NCI-H446 (cell line): ENCODE measurements at places on chromosomes 16 and 17.

DNA sequence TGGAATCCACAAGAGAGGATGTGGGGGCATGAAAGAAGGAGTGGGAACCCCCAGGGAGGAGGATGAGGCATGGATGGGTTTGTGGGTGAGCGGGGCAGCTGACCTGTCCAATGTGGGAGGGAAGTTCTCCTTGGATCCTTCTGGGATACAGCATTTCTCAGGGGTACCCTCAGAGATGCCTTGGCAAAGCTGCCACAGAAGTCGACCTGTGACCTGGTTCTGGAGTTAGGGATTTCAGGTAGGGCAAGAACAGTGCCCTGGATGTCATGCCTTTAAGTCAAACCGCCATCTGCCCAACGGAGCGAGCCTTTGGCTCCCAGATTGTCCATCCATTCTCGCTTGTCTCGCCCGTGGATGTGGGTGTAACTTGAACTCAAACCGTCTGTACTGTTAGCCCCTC, 30.0 kb downstream of the WSCD1 start:
- no peak for DNase-seq

DNA sequence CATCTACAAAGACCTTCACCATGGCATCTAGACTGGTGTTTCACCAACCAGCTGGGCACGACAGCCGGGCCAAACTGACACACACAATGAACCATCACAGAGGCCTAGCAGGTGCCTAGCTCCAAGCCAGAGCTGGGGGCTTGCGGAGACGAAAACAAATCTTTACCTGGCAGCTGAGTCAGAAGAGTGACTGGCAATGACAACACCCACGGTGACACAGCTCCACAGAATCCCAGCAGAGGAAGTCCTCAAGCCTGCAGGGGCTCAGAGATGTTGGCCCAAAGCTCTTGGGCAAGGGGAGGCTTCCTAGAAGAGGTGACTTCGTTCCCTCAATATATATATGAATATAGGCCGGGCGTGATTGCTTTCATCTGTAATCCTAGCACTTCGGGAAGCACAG, 5.1 kb downstream of the MMP25 start:
- DNase-seq = no peak

DNA sequence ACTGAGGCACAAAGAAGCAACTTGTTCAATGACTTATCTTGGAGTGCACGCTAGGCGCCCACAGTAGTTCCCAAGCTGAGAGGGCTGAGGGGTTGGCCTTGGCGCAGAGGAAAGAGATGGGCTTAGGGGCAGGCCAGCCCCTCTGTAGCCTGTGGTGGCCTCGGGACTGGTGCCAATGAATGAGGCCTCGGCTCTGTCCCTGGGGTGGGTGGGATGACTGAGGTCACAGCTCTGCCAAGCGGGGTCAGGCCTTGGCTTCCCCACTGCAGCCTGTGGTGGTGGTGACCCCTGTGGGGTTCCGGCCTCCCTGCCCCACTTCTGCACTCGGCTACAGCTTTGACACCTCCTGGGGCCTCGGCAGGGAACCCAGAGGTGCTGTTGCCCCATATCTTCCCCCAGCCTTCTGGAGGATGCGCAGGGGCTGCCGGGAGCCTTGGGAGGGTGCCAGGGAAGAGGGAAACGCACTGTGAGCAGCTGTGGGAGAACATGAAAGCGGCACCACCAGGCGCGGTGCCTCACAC, 46.0 kb downstream of the BEAN1 start:
- DNase-seq = no peak

DNA sequence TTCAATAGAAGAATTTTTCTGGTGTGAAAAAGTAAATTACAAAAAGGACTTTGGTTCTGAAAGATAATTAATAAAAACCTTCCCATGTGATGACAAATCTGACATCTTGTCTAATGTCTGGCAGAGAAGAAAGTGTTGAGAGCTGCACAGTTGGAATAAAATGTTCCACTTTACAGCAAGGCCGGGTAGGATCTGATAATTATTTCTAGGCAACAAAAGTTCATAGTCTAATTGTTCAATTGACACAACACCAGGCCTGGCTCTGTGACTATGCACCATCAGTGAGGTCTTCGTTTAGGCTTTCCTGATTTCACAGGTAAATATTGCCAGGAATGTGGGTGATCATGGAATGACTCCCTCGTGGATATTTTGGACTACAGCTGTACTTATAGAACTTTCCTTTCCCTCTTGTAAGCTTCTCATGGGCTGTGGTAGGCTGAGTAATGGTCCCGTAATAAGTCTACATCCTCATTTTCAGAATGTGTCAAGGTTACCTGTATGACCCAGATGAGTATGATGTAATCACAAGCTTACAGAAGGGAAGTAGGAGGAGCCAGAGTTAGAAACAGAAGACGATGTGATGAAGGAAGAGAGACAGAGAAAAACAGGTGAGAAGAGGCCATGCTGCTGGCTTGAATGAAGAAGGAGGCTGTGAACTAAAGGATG, 217.0 kb downstream of the CDH13 start:
- DNase-seq = no peak

GRCh38 chr17:14014657-14015056, 54.6 kb upstream of the COX10 start:
- no peak for DNase-seq

- DNase-seq = no peak
Observed at GRCh38 chr17:73742948-73743381, 98.7 kb upstream of the SDK2 start.

- no peak for DNase-seq
Observed at GRCh38 chr16:48271728-48272127, 24.4 kb upstream of the ABCC11 start.

DNA sequence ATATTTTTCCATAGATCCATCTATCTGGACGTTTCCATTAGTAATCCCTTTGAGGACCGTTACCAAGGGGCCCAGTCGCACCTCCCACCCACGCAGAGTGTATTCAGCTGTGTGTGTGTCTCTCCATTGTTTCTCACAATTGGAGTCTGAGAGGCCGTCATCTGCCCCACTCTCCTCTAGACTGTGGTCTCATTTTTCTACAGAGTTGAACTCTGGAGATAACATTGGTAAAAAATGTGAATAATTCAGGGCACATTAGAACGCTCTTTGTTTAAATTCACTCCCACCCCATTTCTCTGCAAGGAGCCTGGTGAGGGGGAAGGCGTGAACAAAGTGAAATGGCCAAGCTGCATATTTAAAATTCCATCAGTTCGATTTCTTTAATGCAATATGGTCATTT, 333.1 kb upstream of the MAF start:
- no peak for DNase-seq

GRCh38 chr16:68324780-68325357, 14.1 kb downstream of the PRMT7 start:
- no peak for DNase-seq

GRCh38 chr17:43917348-43918025, 10.2 kb upstream of the MPP2 start:
- DNase-seq = peak; percentile 37

GRCh38 chr16:88780142-88781062, 4.6 kb downstream of the PIEZO1 start:
- no peak for DNase-seq

DNA sequence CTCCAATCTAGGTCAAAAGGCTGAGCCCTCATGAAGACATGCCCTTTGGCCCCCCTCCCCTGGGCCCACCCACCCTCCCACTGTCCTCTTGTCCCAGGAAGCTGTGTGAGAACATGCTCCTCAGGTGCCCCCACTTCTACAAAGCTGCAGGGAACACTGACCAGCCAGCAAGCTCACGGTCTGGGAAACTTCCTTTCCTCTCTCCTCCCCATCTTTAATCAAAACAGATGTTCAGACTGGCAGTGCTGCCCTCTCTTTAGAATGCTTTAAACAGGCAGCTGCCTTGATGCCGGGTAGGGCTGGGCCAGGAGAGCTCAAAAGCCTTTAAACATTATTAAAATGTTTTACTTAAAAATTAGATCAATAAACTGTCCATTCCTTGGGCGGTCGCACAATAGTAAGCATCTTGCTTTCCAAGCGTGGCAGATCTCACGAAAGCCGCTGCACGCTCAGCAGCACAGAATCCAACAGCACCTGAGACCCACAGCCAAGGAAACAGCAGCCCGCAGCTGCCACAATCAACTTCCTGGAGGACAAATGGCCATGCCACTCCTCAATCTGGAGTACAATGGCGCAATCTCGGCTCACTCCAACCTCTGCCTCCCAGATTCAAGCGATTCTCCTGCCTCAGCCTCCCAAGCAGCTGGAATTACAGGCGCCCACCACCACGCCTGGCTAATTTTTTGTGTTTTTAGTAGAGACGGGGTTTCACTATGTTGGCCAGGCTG, 399.2 kb downstream of the SLC39A11 start:
- no peak for DNase-seq

- no peak for DNase-seq
Observed at GRCh38 chr16:19831678-19832077, 53.0 kb downstream of the GPRC5B start.

- no peak for DNase-seq
Observed at GRCh38 chr17:59680314-59680713, 26.9 kb downstream of the PTRH2 start.

- no peak for DNase-seq
Observed at GRCh38 chr17:30378241-30378824, 394 bp upstream of the CPD start.

DNA sequence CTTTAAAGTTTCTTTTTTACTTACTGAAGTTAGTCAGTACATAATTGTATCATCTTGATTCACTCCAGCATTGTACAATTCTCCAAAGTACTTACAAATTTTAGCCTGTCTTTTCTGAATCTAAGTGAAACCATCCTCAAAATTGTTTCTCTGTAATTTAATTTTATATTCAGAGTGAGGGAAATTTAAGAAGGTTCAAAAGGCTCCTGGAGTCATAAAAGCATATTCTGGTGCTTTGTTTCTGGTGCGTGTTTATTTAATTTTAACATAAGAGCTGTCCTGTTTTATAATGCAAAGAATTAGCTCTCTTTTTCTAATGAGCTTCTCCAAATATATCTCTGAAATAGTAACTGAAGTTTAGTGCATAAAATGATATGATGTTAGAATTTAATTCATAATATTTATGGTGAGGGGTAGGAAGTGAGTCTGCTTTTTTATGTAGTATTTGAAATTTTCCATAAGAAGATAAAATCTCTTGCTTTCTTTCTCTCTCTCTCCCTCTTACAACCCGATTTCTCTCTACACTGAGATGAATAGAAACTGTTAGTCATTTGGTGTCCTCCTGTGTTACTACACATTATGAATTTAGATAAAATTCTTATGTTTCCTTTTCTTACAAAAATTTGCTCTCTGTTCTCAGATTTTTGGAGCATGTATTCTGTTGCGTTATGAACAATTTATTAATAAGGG, 339.8 kb downstream of the BCAS3 start:
- no peak for DNase-seq

- DNase-seq = no peak
Observed at GRCh38 chr16:4320571-4321137, 4.8 kb downstream of the GLIS2 start.

GRCh38 chr17:45677770-45678169, 106.3 kb upstream of the CRHR1 start:
- peak; percentile 68 for DNase-seq

GRCh38 chr16:2194852-2195321, 1.5 kb downstream of the CASKIN1 start:
- DNase-seq = peak; percentile 27

DNA sequence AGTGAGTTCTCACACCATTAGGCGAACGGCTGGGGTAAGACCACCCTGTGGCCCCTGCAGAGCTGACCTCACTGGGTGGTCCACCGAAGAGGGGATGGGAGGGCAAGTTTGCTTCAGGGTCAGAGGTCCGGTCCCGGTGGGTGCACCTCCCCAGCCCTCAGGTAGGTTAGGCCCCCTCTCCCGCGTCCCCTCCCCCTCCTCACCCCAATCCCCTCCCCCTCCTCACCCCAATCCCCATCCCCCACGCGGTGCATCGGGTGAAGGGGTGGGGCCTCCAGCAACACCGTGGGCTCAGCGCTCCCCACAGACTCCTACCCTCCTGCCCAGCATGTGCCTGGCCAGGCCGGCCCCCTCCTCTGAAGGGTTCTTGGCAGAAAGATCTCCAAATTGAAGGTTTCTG, 13.4 kb downstream of the MCRIP1 start:
- DNase-seq = no peak

GRCh38 chr17:28509789-28510188, 3.6 kb downstream of the FOXN1 start:
- DNase-seq = no peak

DNA sequence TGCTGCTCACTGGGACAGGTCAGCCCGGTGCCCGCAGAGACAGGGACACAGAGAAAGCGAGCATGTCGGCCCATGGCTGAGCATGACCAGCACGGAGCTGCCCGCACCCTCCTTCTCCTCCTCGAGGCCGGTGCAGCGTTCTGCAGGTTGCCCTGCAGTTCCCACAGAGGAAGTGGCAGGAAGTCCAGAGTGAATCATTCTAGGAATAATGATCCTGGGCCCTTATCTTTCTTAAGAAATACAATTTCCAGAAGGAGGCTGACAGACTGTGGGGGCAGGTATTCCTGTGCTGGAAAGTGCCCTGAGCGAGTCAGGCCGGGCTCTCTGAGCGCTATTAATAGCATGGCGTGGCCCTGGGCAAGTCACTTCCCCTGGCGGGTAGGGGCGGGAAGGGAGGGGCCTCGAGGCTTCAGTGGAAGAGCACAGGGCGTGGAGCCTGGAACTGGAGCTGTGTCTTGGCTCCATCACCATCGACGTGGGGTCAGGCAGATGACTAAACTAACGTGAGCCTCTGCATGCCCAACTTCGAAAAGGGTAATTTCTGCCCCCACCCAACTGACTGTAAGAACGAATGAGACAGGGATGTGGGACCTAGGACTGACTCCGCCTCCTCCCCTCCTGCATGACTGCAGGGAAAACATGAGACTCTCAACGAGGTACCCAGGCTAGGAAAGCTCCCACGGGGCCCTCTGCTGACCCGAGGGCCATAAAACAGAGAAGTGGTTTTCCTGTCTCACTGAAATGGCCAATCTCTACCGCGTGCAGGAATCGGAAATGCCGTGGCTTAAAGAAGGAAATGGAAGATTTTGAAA, 9.8 kb downstream of the TMEM204 start:
- DNase-seq = no peak

GRCh38 chr17:80456465-80457235, 19.8 kb downstream of the NPTX1 start:
- DNase-seq = no peak

DNA sequence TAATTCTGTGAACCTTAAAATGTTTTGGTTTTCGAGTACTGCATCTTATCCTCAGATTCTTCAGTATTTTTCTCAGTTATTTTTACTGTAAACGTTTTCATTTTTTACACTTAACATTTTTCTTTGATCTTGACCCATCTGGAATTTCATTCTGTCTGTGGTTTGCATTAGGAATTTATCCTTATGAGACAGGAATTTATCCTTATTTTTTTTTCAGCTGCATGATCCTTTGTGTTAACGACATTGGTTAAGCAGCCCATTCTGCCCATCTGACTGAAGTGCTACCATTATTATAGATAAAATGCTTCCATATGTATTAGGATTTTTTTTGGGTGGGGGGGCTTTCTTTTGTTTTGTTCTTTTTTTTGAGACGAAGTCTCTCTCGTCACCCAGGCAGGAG, 41.0 kb downstream of the SNX29 start:
- no peak for DNase-seq

DNA sequence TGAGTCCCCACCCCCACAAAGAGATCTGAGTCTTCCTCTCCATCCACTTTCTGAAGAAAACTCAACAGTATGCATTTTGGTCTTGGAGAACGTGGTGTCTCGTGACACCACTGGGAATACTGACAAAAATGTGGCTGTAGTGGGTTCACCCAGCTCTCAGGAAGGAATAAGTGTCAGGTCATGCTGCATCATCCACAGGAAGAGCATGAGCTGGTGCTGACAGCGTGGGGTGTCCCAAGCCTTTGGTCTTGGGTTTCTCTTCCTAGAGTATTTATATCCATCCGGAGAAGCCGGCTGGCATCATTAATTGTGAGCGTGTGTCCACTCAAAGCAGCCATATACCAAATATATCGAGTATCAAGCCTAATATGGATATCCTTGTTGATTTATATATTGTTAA, 55.9 kb downstream of the C17orf67 start:
- DNase-seq = no peak

GRCh38 chr17:7133424-7133823, 18.8 kb upstream of the ASGR2 start:
- DNase-seq = no peak
